ENCODE measurements at places on chromosomes 7 and 10.

DNA sequence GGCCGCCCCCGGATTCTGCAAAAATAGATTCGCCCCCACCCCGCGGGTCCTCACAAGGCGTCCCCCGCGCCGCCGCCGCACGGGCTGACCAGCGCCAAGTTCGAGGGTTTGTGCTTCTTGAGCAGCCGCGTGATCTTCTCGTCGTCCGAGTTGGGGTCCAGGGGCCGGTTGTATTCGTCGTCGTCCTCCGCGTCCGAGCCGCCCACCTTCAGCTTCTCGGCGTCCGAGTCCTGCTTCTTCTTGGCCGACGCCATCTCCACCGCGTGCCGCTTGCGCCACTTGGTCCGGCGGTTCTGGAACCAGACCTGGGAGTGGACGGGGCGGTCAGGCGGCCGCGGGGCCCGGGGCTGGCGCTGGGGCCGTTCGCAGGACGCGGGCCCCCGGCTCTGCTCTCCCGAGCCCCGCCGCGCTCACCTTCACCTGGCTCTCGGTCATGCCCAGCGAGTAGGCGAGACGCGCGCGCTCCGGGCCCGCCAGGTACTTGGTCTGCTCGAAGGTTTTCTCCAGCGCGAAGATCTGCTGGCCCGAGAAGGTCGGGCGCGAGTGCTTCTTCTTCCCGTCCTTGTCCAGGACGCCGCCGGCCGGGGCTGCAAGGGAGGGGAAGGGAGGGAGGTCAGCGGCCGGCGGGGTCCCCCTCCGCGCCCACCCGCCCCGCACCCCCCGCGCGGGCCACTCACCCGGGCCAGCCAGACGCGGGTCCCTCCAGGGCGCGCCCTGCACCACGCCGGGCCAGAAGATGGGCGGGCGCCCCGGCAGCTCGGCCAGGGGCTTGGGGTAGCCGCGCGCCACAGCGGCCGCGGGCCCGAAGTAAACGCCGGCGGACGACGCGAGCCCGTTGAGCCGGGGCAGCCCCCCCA, 853 bp downstream of the NKX6-2 start:
- no peak for DNase-seq

DNA sequence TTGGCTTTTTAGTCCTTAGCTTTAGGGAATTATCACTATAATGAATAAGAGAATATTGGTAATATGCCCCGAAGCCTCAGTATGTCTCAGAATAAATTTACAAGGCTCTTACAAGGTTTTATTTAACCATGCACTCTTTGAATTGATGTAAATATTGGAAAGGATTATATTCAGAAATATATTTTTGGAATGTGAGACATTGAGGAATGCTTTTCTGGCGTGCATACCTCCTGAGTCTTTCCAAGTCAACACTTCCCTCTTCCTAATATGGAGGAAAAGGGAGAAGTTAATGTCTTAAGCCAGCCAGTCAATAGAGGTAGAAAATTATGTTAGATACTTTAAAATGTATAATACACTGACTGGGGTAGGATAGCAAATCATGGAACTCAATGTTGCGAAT, 1.2 kb upstream of the OR2F1 start:
- DNase-seq, result no peak

- DNase-seq, result no peak
Observed at GRCh38 chr10:126468467-126468866, 80.2 kb upstream of the ADAM12 start.

DNA sequence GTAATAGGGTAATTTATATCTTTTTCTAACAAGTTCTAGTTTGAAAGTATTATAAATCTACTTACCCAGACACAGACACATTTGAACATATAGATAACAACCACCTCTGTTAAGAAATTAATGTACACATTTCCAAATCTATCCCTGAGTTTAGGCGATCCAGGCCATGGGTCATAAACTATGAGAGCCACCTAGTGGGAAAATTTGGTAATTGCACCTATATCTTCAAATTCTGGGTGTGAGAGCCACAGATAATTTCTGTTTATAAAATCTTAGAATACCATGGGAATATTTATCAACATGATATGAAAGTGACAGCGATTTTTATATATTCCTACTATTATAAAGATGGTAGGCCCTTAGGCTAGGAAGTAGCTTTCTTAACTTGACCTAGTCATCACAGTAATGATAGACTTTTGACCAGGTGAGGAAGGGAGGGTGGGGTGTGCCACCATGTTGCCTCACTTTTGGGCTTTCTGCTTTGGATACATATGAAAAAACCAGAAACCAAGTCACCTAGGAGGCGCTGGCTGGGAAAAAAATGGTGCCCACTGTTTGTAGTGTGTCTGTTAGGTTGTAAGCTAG, 8.0 kb upstream of the EPHA1 start:
- peak; percentile 83 for DNase-seq

- no peak for DNase-seq
Observed at GRCh38 chr10:95784279-95784913, 28.4 kb downstream of the ENTPD1 start.

- DNase-seq, result no peak
Observed at GRCh38 chr10:118258285-118258684, 83.8 kb downstream of the FAM204A start.

GRCh38 chr7:155831807-155832524, 19.7 kb upstream of the SHH start:
- DNase-seq, result peak; percentile 57

- DNase-seq, result no peak
Observed at GRCh38 chr7:151115836-151116418, 29.7 kb downstream of the AGAP3 start.

All from HuH-7 (cell line).